ENCODE measurements at places on chromosomes 1 and 21.

- no peak for DNase-seq
These were observed 8.6 kb downstream of the YBEY start for GRCh38 chr21:46294647-46295176.

- DNase-seq, result no peak
These were observed 63.4 kb downstream of the MAGI3 start for GRCh38 chr1:113453771-113454083.

DNA sequence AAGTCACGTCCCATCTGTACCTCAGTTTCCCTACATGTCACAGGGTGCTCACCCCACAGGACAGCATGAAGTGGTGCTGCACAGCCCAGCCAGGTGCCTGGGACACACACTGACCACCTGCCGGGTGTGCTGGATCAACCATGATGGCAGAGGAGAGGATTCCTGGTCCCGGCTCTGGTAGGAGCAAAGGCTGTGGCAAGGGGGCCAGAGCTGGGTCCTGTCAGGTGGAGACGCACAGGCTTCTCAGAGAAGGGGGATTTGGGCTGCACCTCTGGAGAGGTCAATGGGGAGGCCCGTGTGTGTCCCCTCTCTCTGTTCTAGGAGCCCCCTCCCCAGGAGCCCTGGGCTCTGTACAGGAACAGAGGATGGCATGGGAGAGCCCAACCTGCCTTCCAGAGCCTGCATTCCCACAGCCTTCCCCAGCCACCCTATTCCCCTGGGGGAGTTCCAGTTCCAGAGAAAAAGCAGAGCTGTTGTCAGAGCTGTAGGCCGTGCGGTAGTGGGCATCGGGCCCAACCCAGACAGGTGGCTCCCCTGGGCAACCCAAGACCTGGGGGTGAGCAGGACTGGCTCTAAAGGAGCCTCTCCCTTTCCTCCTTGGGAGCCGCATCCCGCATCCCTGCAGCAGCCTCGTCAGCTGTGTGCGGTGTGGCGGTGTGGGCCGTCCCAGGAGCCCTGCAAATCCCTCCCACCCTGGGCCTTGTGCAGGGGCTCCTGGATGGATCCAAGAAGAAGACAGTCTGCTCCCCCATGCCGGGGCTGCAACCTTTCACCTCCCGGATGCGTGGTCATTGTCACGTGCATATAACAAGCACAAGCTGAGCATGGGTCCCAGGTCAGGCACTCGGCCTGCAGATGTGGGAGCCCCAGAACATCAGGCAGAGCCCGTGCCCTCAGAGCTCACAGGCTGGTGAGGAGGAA lies 2.9 kb upstream of the TFF3 start:
- no peak for DNase-seq

DNA sequence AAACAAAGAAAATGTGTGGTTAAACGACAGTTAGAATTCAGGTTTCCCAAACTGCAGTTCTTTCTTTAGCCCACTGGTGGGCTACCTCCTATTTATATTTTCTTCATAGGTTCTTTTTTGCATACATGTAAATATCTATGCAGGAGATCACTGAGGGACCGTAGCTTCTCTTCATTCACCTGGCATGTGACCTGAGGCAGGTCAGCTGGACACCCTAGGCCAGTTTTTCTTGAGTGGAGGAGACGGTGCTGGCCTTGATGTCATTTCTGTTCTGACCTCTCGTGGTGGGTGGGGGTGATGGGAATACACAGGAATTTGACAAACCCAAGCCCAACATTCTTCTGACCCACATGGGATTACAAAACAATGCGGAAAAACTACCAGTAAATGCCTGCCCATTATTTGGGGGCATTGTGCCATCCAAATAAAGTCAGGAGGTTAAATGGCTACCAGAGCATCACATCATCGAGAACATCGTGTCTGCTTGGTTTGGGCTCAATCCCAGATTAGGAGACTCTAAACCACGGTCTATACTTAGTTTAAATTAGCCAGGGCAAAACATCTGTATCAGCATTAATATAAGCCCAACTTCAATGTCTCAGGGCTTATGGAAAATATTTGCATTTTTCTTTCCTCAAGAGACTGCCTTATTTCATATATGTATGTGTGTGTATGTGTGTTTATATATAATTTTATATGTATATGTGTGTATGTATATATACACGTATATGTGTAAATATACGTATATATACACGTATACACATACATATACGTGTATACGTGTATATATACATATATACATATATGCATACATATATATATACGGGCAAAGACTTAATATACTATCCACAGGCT lies 7.4 kb upstream of the IRF2BP2 start:
- no peak for DNase-seq

GRCh38 chr1:212607206-212607912 lies 1.2 kb upstream of the ATF3 start:
- DNase-seq, result peak; percentile 60

DNA sequence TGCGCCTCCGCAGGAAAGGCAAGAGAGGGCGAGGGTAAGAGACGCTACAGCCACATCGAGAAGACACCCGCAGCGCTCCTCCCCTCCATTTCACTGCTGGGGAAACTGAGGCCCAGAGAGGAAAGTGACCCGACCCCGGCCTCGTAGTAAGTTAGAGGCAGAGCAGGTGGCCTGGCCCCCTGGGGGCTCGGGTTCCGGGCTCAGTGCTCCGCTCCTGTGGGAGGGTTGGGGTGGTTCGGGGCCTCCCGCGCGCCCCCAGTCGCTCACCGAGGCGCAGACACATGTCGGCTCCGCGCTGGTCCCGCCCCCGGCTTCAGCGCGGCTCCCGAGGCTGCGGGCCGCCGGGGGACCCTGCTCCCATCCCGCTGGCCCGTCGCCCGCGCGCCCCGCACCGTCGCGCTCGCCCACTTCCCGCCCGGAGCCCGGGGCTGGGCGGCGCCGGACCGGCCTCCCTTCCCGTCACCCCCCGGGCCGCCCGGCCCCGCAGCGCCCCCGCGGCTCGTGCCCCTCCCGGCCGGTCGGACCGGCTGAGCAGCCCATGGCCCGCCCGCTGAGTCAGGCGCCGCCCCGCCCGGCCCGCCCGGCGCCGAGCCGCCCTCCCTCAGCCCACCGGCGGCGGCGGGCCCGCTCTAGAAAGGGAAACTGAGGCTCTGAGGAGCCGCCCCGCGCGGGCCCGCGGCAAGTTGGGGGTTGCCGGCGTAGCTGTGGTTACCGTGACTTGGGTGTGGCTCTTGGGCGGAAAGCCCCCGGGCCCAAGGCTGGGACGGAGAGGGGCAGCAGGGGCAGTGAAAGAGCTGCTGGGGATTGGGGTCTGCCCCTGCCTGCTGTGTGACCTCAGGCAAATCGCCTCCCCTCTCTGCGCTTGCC lies at the start of gene TMEM54:
Gene TMEM54, minus strand, starts transcription at position 434 of the 867 bp plus-strand sequence. Its CDS starts 151 bp downstream, at position 283.
- no peak for DNase-seq

DNA sequence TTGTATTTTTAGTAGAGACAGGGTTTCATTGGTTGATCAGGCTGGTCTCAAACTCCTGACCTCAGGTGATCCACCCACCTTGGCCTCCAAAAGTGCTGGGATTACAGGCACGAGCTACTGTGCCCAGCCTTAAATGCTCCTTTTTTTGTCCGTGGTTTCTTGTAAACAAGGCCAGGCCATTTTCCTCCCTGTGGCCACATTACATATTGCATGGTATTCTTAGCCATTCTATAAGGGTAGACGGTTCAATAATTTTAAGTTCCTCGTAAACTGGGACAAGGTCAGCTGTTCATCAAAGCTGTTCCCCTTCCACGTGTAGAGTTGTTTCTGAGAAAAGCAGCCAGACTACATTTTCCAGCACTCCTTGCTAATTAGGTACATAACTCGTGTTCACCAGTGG lies 10.3 kb upstream of the LUZP1 start:
- no peak for DNase-seq

DNA sequence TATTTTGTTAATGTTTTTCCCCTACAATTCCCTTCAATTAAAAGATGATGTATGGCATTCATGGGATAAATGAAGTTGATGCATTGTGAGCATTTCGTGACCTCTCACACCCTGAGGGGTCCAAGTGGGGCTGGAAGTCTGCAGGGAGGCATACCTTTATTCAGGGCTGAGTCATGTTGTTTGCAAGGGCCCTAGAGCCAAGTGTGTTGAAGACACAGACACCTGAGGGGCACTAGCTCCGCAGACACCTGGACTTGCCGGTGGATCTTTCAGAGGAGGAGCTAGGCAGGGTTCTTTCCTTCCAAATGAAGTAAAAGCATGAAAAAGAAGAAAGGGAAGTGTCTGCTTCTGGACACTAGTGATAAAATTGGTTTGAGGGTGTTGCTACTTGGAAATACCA lies 57.0 kb upstream of the RGS7 start:
- DNase-seq, result no peak

GRCh38 chr1:101363891-101364318 lies 127.1 kb downstream of the S1PR1 start:
- DNase-seq, result no peak

- DNase-seq, result no peak
These were observed 54.9 kb upstream of the ADAMTS5 start for GRCh38 chr21:27021801-27022200.

GRCh38 chr21:15682977-15683376 lies 46.8 kb upstream of the USP25 start:
- DNase-seq, result no peak

GRCh38 chr1:199948587-199949280 lies 78.8 kb upstream of the NR5A2 start:
- DNase-seq, result no peak

All from CD4-positive, alpha-beta T cell treated with Interleukin-21 for 1 hour (primary cell).